Stimulated activated memory B cell treated with anti-CD40 and anti-IgM and Interleukin-4, amounts not matched to agents 10 μg/mL and 1 μg/mL and 100 μg/mL, for 72 hours (primary cell): ENCODE measurements at places on chromosomes 6 and 20.

- no peak for ATAC-seq
Measured at GRCh38 chr20:43530321-43531090, 23.0 kb downstream of the L3MBTL1 start.

- ATAC-seq, result no peak
Measured at GRCh38 chr6:167731731-167732422, 94.8 kb upstream of the AFDN start.

- no peak for ATAC-seq
Measured at GRCh38 chr6:169328112-169328801, 74.6 kb upstream of the THBS2 start.

DNA sequence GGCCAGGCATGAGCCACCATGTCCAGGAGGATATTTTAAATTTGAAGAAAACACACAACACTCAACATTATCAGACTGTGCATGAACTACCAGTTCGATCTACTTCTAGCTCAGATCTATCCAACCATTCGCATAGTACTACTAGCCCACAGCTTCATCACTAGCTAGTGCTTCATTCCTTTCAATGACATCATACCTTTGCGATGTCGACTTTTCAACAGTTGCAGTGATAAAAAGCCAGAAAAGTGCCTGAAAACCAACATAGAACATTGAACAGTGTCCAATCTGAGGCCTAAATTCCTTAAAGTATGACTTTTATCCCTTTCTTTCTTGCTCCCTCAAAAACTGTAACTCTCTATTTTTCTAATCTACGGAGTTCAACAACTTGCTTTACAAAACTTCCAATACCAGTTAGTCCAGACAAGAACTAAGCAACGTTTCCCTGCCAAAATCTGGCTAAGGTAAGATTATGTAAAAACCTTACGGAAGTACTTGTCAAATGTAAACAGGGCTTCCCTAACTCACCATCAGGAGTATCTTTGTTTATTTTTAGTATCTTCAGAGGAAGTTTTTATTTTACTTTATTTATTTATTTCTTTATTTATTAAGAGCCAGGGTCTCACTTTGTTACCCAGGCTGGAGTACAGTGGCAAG lies 434.0 kb upstream of the JARID2 start:
- ATAC-seq, result no peak

DNA sequence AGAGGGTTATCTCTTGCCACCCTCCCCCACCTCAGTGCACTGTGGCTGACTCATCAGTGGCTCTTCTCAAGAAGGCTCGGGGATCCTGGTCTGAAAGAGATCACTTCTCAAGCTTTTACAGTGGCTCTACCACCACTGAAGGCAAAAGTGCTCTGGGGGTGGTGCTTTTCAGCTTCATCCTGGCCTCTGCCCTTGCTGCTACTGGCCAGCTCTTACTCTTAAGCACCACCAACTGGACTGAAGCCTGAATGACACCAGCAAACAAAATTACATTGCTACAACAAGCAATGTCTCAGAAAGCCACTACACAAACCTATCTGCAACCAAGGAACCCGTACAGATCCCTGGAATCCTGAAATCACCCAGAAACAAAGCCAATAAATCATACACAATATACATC lies 402.1 kb downstream of the EPHA7 start:
- ATAC-seq, result no peak

GRCh38 chr6:52531396-52531795 lies 45.5 kb downstream of the TRAM2 start:
- no peak for ATAC-seq

- no peak for ATAC-seq
Measured at GRCh38 chr6:3651698-3652229, 99.7 kb downstream of the PXDC1 start.
